Stimulated activated CD8-positive, alpha-beta memory T cell treated with anti-CD3 and anti-CD28 coated beads, Interleukin-15, amount 100 ng/mL, for 1 hour (primary cell): ENCODE measurements at places on chromosomes 2 and 18.

DNA sequence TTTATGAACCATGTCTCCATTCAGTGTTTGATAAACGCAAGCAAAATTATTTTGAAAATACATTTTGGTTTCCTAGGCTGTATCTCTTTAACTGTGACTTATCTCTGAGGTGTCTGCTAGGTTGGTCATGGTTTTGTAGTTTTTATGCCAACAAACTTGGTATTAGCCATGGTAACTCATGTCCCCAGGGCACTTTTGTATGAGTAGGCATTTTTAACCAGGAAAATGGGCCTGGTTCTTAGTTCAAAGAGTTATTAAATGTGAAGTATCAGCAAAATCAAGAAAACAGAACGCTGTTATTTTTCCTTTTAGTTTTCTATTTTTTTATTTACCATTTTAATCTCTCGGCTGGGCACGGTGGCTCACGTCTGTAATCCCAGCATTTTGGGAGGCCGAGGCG lies 179.3 kb upstream of the LHCGR start:
- no peak for DNase-seq

DNA sequence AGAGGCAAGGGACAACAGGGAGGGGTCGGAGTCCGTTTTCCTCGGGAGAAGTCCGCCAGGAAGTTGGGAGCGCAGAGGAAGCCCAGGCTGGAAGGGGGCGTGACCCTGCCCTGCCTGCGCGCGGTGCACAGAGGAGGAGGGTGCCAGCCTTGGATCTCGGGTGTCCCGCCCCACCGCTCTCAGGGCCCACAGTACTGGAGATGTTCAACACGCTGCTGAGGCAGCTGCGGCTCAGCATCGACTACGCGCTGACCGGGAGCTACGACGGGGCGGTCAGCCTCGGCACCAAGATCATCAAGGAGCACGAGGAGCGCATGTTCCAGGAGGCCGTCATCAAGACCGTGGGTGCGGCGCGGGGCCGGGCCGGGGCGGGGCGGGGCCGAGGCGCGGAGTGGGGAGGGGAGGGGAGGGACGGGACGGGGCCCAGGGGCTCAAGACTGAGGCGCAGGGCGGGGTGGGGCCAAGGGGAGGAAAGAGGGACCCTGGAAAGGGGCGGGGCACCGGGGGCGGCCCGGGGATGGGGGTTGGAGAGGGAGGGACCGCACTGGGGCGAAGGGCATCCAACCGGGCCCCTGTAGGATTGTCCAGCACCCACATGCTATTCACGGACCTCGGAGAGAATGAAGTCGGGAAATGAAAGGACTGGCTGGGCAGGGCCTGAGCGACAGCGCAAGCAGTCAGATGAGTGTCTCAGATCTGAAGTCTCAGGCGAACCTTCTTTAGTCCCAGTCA lies 36.6 kb downstream of the POMC start:
- no peak for DNase-seq

DNA sequence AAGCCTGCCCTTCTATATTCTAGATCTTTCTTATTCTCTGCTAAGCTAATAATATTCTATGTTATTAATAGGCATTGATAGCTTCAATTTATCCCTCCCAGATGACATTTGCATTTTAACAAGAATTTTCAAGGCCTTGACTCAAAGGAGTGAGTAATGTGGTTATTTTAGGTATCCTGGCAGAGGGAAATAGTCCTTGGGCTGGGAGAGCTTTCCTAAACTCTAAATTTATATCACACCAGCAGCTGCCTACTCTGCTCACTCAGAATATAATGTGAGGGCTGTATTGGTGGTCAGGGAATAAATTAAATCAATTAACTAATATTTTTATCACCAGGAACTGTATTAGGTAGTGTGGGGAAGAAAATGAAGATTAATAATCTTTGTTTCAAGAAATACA lies 74.8 kb upstream of the ADAM23 start:
- no peak for DNase-seq

DNA sequence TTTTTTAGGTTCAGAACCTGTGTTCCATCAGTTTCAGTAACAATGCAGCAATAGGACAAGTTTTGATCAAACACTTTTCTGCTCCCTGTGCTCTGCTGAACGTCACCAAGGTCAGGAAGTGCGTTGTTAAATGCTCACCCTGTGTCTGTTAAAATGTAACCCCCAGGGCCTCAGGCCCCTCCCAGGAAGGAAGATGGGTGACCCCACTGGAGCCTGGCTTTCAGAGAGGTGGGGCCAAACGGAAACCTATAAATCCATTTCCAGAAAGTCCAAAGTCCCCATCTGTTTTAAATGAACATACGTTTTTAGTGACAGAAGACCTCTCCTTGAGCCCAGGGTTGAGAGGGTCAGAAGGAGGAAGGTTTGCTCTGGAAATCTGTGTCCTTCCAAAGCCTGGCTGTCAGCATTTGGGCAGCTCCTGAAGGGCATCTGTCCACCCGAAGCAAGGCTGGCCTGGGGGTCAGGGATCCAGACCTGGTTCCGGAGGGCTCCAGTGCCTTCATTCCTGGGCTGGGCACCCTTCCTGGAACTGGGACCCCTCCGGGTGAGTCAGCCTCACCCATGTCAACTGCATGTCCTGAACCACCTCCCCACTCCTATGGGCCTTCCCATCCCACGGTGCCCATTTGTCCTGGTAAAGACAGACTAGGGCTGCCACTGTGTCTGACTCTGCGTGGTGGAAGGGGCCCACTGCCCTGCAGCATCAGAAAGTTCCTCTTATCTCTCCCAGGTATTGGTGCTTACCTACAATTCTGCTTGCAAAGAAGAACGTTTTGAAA lies 117.4 kb upstream of the COPS8 start:
- no peak for DNase-seq

DNA sequence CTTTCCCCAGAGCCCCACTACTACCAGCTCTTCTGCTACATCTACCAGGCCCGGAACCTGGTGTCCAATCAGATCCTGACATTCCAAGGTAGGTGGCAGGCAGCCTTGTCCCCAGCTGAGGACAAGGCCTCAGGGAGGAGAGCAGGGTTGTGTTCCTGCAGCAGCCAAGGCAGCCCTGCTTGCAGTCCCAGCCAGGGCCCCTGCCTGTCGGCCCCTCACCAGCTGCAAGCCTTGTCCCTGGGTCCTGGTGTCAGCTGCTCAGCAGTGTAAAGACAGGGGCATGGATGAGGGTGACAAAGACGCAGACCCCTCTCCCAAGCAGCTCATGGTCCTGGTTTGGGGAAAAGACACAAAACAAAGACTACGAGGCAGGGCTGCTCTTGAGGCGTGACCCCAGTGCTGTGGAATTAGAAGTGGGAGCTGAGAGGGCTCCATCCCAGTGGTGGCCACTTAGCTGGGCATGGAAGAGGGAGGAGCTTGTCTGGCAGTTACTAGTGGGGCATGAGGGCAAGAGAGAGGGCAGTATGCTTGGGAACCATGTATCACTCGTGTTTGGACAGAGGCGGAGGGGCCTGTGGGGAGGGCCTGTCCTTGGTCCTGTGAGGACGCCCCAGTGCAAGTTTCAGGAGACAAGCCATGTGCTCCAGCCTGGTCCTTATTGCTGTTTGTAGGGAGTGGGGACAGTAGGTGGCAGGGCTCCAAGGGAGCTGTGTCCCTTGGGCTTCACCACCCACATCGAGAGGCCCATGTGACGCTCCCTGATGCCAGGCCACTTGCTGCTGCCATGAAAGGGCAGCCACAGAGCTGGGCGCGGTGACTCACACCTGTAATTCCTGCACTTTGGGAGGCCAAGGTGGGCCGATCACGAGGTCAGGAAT lies 47.5 kb downstream of the LMAN2L start:
- DNase-seq: no peak
